Activated CD4-positive, alpha-beta T cell treated with anti-CD3 and anti-CD28 coated beads, Interleukin-2, amount 50 U/mL, for 16 hours (primary cell): ENCODE measurements at places on chromosomes 11 and 22.

DNA sequence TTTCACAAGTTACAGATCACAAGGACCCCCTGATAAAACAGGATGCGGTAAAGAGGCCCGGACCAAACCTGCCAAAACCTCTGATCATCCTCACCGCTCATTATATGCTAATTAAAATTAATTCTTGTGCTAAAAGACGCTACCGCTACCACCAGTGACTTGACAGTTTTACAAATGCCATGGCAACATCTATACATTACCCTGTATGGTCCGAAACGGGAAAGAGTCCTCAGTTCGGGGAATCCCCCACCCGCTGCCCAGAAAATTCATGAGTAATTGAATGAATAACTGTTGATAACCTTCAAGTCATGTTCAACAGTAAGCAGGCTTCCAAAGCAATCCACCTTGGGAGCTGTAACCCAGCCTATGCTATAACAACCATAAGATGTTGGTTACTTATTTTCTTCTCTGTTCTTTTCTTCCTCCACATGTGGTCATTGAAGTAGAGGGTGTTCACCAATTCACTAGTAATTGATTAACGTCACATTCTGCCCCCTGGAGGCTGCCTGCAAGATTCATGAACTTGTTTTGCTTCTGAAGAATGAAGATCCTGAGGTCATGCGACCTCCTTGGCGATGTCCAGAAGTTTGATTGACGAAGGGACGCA lies 20.6 kb downstream of the APOBEC3H start:
- peak; percentile 93 for DNase-seq

- DNase-seq, result no peak
Measured at GRCh38 chr11:8221046-8221723, 42.5 kb downstream of the LMO1 start.

DNA sequence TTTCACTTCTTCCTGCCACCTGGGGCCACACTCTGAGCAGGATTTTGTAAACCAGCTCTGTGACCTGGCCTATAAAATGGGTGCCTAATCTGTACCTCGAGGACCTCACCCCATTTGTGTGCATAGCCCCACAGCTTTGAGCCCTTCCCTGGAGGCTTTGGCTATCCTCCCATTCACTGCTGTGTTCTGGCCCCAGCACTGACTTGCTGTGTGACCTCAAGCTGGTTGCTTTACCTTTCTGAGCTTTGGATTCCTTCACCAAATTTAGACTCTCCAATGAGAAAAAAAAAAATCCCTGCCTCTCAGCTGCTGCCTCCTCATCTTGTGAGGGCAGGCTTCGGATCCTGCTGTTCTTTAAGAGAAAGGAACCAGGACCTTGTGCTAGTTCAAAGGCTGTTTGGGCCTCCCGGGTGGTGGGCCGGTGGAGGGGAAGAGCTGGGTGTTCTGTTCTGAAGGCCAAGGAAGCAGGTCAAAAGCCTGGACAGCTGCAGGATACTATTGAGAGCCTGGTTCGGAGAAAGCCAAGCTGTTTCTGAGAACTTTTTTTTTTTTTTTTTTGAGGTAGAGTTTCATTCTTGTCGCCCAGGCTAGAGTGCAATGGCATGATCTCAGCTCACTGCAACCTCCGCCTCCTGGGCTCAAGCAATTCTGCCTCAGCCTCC lies 1.1 kb upstream of the PYGM start:
- DNase-seq, result no peak

- no peak for DNase-seq
Measured at GRCh38 chr11:97890466-97890865, 1130.3 kb upstream of the CNTN5 start.

GRCh38 chr22:44684506-44685383 lies 17.3 kb upstream of the PRR5 start:
- DNase-seq, result peak; percentile 94

- no peak for DNase-seq
Measured at GRCh38 chr11:13334034-13334786, 56.6 kb downstream of the BMAL1 start.

DNA sequence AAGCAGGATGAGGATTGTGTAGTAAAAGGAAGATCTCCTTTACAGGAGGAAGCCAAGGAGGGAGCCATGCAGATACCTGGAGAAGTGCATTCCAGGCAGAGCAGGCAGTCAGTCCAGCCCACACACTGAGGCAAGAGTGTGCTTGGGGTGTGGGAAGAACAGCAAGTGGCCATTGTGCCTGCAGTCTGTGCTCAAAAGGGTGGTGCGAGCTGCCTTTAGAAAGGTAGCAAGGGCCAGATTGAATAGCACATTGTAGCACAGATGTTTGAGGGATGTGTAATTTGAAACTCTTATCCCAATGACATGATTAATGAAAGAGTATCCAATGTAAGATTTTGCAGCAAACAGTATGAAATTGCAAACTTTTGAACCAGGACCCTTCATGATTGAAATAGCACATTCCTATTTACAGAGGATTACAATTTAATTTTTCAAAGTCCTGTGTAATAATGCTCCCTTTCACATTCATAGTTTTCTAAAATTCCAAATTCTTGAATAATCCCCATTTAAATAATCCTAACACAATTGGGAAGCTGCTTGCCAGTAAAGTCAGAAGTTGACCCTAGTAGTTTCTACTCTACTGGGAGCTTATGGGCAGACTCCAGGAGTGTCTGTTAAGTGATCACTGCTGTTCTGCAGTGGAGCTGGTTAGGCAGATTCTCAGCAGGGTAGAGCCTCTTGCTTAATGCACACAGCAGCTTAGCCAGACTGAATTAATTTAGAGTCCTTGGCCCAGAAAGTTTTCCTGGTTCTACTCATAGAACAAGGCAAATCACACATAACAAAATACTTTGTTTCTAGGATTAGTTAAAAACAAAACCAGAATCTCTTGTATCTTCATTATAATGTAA lies 78.1 kb downstream of the CYB5R2 start:
- no peak for DNase-seq

DNA sequence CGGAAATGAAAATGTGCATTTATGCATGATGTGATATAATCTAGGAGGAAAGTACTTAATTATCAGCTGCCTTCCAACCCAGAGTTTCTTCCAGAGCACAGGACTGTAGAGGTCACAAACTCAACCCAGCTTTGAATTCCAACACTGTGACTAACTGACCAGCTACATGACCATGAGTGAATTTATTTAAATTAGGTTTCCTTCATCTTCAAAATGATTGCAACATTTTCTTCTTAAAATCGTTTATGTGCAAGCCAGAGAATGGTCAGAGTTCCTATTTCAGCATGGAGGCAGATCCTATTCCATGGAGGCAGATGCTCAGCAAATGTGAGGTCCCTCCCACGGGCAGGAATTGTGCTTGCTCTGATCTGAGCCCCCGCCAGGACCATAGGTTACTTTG lies 42.4 kb downstream of the OSBP start:
- DNase-seq, result no peak

DNA sequence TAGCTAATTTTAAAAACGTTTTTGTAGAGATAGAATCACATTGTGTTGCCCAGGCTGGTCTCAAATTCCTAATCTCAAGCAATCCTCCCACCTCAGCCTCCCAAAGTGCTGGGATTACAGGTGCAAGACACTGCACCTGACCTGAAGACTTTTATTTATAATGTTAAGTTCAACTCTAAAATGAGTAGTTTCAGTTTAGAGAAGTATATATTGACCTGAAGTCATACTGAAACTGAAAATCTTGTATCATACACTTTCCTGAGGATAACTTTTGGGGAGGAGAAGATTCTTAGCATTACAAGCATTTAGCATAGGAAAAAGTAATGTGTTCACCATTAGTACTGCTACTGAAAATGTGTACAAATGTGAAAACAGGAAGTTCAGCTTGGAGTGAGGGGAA lies 249.3 kb downstream of the CASP12 start:
- no peak for DNase-seq

DNA sequence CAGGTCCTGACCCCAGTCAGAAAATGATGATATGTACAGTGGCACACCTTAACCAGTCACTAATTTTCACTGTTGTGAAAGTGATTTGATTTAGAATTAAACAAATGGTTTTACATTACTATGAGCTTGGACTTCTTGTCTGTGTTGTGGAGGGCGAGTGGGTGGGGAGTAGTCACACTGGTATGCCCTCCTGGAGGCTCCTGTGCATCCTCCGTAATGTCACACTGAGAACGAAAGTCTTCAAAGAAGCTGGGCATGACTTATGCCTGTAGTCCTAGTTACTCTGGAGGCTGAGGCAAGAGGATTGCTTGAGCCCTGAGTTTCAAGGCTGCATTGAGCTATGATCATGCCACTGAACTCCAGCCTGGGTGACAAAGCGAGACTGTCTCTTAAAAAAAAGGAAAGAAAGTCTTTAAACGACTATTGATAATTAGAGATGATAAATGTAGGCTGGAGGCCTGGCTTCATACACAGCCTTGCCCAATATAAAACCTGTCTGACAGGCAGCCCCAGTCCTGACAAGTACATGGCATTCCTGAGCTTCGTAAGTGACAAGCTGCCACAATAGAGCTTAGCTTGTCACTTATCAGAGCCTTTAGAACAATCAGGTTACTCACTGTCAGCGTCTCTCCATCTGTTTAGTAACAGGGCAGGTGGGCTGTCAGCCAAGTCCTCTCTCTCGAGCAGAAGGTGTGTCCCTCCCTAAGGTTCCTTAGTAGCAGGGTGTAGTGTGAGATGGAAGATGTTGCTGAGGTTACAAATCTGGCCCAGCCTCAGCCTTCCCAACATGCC lies 5.0 kb upstream of the LIMK2 start:
- DNase-seq, result no peak

GRCh38 chr11:122791836-122792235 lies 46.5 kb upstream of the CRTAM start:
- no peak for DNase-seq

GRCh38 chr11:17012712-17013547 lies 1.3 kb downstream of the PLEKHA7 start:
- no peak for DNase-seq

DNA sequence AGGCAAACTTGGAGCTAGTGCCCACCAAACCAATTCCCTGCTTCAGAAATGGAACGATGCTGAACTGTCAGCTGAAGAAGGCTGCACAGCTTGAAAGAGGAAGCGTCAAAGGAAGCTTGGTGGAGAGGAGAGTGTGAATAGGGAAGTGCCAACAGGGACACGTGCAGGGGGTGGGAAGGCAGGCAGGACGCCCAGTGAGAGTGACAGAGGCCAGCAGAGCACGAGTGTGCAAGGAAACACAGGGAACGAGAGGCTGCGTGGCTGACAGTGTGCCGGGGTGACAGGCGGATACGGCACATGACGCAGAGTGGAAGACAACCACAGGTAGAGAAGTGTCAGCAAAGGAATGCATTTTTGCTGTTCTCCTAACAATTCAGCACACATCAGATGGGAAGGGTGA lies 196.4 kb downstream of the LARGE1 start:
- DNase-seq, result no peak

- no peak for DNase-seq
Measured at GRCh38 chr22:48051796-48052620, 1289.6 kb downstream of the TBC1D22A start.

DNA sequence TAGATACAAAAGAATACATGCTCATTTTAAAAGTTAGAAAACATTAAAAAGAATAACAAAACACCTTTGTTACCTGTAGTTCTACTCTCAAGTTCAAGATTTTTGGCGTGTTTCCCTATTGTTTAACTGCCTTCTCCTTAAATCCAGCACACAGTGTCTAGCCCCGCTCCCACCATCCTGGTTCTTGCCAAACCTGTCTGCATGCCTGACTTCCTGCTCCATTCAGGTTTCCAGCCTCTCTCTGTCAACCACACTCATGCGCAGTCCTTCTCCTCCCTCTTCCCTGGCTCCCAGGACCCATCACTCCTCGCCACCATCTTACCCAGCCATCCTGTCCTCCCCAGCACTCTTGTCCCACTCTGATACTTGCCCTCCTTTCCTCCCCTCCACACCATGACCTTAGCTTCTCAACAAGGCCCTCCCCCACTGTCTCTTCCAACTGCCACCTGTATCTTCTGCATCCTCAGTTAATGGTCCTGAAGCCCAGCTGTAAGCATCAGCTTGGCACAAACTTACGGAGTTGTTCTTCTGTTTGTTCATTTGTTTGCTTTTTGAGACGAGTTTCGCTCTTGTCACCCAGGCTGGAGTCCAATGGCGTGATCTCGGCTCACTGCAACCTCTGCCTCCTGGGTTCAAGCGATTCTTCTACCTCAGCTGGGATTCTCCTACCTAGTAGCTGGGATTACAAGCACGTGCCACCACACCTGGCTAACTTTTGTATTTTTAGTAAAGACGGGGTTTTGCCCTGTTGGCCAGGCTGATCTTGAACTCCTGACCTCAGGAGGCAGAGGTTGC lies 7.5 kb upstream of the MYH9 start:
- no peak for DNase-seq
